ENCODE measurements at places on chromosomes 3 and 15. TPM values are rescaled to one million over a fixed set of nuclear protein-coding genes. Genes with fewer than 3 reads are reported as not detected.

Gene TMEM212
- not detected for total RNA-seq

Gene ACOX2
- not detected for total RNA-seq

Gene POMGNT2
- total RNA-seq, result 6.9 TPM

Gene CKMT1A
- not detected for total RNA-seq

Gene RBPMS2
- not detected for total RNA-seq

Gene RHOA
- total RNA-seq, result 467 TPM

Gene TM6SF1
- total RNA-seq, result 9.4 TPM

Gene SLC15A2
- total RNA-seq, result 2.2 TPM

Gene MUC13
- not detected for total RNA-seq

Gene RPL39L
- total RNA-seq, result 18.4 TPM

DNA sequence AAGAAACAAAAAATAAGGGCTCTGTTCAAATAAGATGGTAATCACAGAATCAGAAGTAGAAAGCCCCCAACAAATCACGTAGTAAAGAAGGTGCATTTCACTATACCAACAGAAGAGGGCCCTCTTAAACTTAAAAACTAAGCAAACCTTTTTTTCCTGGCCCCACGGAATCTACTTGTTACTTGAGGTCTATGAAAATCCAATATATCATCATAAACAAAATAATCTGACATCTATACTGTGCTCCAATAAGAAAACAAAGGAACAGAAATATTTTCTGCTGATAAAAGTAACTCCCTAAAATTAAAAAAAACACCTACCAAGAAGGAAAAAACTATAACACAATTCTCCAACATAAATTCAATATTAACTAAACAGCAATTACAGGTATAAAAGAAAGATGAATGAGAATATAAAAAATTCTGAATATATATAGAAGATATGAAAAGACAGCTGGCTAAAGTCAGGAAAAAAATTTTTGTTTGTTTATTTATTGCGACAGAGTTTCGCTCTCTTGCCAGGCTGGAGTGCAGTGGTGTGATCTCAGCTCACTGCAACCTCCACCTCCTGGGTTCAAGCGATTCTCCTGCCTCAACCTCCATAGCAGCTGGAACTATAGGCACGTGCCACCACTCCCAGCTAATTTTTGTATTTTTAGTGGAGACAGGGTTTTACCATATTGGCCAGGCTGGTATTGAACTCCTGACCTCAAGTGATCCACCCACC lies 81.8 kb downstream of the CLASP2 start:
- H3K36me3 ChIP-seq, result no peaks in the 10 kb centered on the region
- no peak overlapping the region for H3K27ac ChIP-seq
- no peaks in the 10 kb centered on the region for H3K27me3 ChIP-seq
- H3K4me1 ChIP-seq, result peaks cover 2% of the 10 kb centered on the region

GRCh38 chr3:60771766-60772165 lies 479.5 kb downstream of the FHIT start:
- H3K27ac ChIP-seq, result no peak overlapping the region
- no peak overlapping the region for H3K4me3 ChIP-seq
- H3K27me3 ChIP-seq, result no peaks in the 10 kb centered on the region

DNA sequence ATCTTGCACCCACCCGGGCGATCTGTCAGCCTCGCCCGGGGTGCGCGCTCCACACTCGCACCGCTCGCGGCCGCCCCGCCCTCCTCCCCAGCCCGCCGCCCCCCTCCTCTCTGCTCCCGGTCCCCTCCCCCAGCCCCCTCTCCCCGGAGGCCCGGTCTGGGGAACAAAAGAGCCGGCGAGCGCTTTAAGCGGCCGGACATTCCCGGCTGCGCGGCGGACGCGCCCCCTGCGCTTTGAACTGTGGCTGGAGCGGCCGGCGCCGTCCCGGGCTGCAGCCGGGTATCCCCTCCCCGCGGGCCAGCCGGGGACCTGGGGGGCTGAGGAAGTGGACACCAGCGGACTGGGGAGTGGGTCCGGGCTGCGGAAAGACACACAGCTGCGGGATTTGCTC lies at the start of gene IGDCC3:
IGDCC3 (minus strand) TSS at position 27 of the 391 bp plus-strand sequence. CDS start 214 bp downstream, outside the sequence.
- no peak within 1 kb of the TSS for H3K27ac ChIP-seq
- peak within 1 kb of the TSS; percentile 48 for H3K4me3 ChIP-seq
- no peak for DNase-seq
- peaks cover 13% of the 10 kb centered on the region for H3K4me1 ChIP-seq
- H3K27me3 ChIP-seq, result peaks cover 73% of the 10 kb centered on the region

DNA sequence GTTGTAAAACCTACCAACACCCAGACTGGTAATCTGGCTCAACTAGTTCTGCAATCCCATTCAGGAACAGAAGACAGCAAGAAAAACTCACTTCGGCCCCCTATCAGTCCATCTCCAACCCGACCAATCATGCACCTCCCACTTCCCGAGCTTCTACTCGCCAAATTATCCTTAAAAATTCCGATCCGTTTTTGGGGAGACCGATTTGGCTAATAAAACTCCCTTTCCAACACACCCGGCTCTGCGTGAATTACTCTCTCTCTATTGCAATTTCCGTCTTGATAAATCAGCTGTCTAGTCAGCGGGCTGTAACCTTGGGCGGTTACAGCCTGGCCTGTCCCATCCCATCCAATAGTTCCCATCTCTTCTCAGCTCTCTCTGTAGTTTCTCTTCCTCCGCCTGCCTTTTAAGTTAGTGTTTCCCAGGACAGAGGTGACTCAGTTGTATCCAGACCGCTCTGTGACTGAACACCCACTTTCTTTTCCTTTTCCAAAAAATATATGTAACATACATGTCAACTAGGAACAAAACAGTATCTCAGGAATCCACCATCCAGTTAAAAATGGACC lies 780 bp upstream of the ACAD9 start:
- peak overlapping the region; percentile 98 for H3K27ac ChIP-seq
- peaks cover 3% of the 10 kb centered on the region for H3K27me3 ChIP-seq
- H3K4me3 ChIP-seq, result peak overlapping the region; percentile 91
- peaks cover 21% of the 10 kb centered on the region for H3K36me3 ChIP-seq
- peaks cover 54% of the 10 kb centered on the region for H3K4me1 ChIP-seq
- peak; percentile 32 for DNase-seq

GRCh38 chr3:101077361-101078011 lies 84.3 kb upstream of the ABI3BP start:
- peaks cover 23% of the 10 kb centered on the region for H3K27me3 ChIP-seq
- no peaks in the 10 kb centered on the region for H3K36me3 ChIP-seq
- no peak overlapping the region for H3K4me3 ChIP-seq
- no peaks in the 10 kb centered on the region for H3K4me1 ChIP-seq

DNA sequence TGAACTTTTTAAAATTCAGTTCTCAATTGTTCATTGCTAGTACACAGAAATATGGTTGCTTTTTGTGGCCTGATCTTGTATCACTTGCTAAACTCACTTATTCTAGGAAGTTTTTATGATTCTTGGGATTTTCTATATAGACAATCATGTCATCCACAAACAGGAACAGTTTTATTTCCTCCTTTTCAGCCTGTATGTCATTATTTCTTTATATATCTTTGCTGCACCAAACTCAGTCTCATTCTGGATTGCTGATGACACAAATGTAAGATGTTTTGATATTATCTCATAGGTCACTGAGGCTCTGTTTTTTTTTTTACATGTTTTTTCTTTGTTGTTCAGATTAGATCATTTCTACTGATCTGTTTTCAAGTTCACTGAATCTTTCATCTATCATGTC lies 71.7 kb downstream of the TTBK2 start:
- no peak overlapping the region for H3K4me3 ChIP-seq
- H3K4me1 ChIP-seq, result no peaks in the 10 kb centered on the region
- no peak overlapping the region for H3K27ac ChIP-seq

DNA sequence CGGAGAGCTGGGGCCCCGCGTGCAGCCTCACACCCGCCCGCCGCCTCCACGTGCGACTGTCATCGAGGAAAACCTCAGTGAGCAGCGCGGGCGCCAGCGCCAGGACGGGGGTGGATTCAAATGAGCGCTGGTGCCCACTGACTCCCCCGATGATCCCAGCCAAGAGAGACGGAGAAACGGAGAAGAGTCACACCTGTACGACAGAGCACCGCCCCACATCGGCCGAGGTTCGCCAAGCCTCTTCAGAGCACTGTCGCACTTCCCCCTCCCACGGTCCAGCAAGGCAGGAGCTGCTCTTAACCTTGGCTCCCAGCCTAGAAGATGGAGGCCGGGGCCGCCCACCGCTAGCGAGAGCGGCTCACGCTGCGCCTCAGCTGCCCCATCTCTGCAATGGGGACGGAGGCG lies 130.9 kb upstream of the IQSEC1 start:
- peaks cover 48% of the 10 kb centered on the region for H3K27me3 ChIP-seq
- no peak overlapping the region for H3K27ac ChIP-seq
- no peaks in the 10 kb centered on the region for H3K36me3 ChIP-seq

- DNase-seq, result no peak
- no peak overlapping the region for H3K27ac ChIP-seq
- H3K27me3 ChIP-seq, result no peaks in the 10 kb centered on the region
Observed at GRCh38 chr3:196216681-196217211, 412 bp downstream of the SLC51A start.

DNA sequence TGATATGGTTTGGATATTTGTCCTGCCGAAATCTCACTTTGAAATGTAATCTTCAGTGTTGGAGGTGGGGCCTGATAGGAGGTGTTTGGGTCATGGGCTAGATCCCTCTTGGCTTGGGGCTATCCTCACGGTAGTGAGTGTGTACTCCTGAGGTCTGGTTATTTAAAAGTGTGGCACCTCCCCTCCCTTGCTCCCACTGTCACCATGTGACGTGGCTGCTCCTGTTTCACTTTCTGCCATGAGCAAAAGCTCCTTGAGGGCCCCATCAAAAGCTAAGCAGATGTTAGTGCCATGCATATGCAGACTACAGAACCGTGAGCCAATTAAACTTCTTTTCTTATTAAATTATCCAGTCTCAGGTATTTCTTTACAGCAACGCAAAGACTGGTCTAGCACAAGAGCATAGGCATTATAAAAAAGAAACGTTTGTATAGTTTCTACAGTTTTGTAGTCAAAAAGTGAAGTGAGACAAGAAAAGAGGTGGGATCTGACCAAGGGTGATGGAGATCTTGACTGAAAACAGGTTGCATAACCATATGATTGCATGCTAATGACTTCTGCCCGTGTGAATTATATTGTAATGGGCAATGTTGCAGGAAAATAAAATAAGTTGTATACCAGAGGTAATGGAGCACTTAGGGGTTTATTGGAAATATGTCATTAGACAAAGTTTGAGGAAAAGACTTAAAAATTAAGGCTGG lies 28.5 kb upstream of the CLASP2 start:
- peaks cover 8% of the 10 kb centered on the region for H3K27me3 ChIP-seq
- no peak overlapping the region for H3K4me3 ChIP-seq
- DNase-seq, result no peak
- H3K36me3 ChIP-seq, result no peaks in the 10 kb centered on the region
- H3K27ac ChIP-seq, result no peak overlapping the region

GRCh38 chr15:72844067-72844466 lies 60.5 kb upstream of the ADPGK start:
- no peaks in the 10 kb centered on the region for H3K36me3 ChIP-seq
- no peak overlapping the region for H3K4me3 ChIP-seq
- peaks cover 17% of the 10 kb centered on the region for H3K27me3 ChIP-seq
- H3K4me1 ChIP-seq, result peaks cover 7% of the 10 kb centered on the region
- H3K27ac ChIP-seq, result no peak overlapping the region

- H3K4me1 ChIP-seq, result peaks cover 10% of the 10 kb centered on the region
- peaks cover 7% of the 10 kb centered on the region for H3K36me3 ChIP-seq
- H3K27me3 ChIP-seq, result peaks cover 51% of the 10 kb centered on the region
- peak; percentile 40 for DNase-seq
- no peak overlapping the region for H3K27ac ChIP-seq
- no peak overlapping the region for H3K4me3 ChIP-seq
Observed at GRCh38 chr15:78808550-78808949, 2.7 kb downstream of the ADAMTS7 start.

DNA sequence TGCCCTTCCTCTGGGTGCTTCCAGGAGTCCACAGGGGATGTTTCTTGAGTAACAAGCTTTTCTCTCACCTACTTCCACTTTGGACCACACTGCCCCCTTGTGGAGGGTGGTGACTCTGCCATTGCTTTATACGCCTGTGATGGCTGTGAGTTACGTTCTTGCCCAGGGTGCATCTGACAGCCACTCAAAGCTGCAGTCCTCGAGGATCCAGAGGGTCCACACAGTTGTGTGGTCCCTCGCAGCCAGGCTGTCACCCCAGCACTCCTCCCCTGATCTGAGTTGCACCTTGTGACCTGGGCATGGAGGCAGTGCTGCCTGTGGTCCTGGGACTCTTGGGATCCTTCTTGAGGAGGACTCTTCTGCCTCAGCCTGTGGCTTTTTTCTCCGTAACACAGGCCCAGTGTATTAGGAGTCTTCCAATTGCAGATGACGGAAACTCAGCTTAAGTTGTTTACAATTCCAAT lies 23.4 kb downstream of the FOXL2 start:
- H3K27ac ChIP-seq, result no peak overlapping the region
- no peaks in the 10 kb centered on the region for H3K4me1 ChIP-seq
- no peak overlapping the region for H3K4me3 ChIP-seq
- peak; percentile 90 for DNase-seq
- peaks cover 3% of the 10 kb centered on the region for H3K27me3 ChIP-seq

DNA sequence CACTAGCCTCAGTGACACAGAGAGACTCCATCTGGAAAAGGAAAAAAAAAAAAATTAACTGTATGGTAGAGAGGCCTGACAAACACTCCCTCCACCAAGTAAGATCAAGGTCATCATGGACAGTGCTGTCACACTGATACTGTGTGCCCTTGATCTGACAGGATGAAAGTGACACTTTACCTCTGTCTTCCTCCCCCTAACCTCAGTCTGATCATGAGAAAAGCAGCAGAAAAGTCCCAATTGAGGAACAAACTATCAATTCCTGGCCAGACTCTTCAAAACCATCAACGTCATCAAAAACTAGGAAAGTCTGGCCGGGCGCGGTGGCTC lies 26.7 kb downstream of the PGPEP1L start:
- H3K27me3 ChIP-seq, result no peaks in the 10 kb centered on the region
- no peaks in the 10 kb centered on the region for H3K4me1 ChIP-seq
- no peak overlapping the region for H3K27ac ChIP-seq
- no peaks in the 10 kb centered on the region for H3K36me3 ChIP-seq
- no peak overlapping the region for H3K4me3 ChIP-seq
- no peak for DNase-seq

GRCh38 chr15:91864664-91865063 lies 11.2 kb downstream of the SLCO3A1 start:
- peaks cover 1% of the 10 kb centered on the region for H3K27me3 ChIP-seq
- H3K36me3 ChIP-seq, result peaks cover 20% of the 10 kb centered on the region

All from activated CD4-positive, alpha-beta T cell treated with anti-CD3 and anti-CD28 coated beads, Interleukin-2, amount 10 ng/mL, durations not matched to agents 7 days and 5 days (primary cell).